Glutamatergic neuron (in vitro differentiated cells): ENCODE measurements at places on chromosomes 3 and 15. TPM values are rescaled to one million over a fixed set of nuclear protein-coding genes. Genes with fewer than 3 reads are reported as not detected.

PCLAF gene
- 4.7 TPM for total RNA-seq

DNA sequence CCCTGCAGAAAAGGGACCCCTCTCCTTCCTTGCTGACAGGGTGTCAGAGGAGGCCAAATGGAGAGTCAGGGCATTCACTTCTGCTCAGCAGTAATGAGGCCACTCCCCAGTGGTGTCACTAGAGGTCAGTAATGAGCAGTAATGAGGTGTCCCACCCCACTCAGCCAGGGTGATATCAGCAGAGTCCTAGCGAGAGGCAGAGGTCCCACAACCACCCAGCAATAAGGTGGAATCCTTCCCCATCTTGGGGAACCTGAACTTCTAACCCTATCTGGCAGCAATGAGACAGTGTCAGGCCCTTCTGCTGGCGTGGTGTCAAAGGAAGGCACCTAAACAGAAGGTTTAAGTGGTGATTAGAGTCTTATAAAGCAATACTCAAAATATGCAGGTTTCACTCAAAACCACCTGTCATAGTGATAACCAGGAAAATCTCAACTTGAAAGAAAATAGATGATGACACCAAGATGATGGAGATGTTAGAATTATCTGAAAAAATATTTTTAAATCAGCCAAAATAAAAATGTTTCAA, 12.9 kb downstream of the OCA2 start:
- peak; percentile 75 for DNase-seq

SLC15A2 gene
- total RNA-seq: 0.64 TPM

DNA sequence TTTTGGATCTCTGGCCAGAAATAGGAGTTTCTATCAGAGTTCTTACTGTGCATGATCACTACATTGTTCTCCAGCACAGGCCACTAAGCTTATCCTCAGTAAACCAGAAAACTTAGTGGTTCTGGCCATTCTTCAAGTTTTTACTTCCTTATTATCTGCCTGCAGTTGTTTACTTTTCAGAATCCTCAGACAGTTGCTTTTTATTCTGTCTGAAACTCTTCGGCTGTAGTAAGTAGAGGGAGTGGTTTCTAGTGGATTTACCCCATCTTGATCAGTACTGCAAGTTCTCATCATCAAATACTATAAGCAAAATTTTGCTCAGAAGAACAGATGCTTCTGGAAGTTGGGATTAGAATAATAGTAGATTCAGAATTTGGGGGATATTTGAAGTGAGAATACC, 193.0 kb upstream of the RARB start:
- DNase-seq: no peak

MESP2 gene
- not detected for total RNA-seq

GRCh38 chr3:49415931-49416601, 3.8 kb downstream of the TCTA start:
- no peak for DNase-seq

DNA sequence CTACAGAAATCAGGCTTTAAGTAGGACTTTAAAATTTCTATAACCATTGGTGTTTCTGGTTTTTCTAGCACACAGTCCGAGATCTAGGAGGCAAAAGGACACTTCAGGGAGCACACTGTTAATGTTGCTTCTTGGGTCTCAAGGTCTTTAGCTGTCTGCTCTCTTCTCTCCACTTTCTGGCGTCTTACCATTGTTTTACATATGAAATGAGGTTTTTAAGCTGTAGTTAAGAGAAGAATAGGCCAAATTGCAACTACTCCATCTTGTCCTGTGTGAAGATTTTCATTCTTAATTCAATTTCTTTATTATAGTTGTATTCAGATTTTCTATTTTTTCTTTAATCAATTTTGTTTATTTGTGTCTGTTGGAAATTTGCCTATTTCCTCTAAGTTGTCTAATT, 151.4 kb downstream of the WNT7A start:
- DNase-seq: no peak

DNA sequence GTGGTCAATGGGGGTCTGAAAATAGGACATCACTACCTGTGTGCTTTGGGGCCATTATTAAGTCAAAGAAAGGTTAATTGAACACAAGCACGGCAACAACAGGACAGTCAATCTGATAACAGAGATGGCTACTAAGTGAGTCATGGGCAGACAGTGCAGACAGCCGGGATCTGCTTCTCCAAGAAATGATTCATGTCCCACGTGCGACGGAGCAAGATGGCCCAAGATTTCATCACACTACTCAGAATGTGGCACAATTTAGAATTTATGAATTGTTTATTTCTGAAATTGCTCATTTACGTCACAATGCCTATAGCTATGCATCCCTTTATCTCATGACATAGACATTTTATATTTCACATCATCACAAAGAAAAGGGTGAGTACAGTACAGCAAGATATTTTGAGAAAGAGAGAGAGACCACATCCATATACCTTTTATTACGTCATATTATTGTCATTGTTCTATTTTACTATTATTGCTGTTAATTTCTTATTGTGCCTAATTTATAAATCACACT, 770.6 kb upstream of the NR2F2 start:
- no peak for DNase-seq

DNA sequence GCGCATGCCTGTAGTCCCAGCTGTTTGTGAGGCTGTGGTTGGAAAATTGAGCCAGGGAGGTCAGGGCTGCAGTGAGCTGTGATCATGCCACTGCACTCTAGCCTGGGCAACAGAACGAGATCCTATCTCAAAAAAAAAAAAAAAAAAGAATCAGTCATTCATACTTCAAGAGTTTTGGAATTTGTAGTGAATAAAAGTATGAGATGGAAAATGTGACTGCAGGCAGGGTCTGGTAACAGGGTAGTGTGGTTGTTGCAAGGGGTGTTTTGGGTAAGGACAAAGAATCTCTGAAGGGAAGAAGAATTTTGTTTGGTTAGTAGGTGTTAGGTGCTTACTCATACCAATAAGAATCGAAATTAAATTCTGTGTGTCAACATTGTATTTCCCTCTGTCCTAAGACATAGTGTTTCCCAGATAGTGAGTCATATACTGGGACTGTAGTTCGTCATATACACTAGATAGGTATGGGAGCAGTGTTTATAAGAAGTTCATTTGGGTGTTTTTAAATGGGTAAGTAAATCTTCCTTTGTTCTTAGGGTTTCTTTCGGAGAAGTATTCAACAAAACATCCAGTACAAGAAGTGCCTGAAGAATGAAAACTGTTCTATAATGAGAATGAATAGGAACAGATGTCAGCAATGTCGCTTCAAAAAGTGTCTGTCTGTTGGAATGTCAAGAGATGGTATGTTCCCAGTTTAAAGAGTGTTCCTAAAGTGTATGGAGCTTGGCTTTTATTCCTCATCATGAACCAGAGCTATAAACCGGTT, 14.2 kb downstream of the NR1D2 start:
- DNase-seq: no peak

TRAIP gene
- 11.3 TPM for total RNA-seq

MPI gene
- total RNA-seq: 33.1 TPM

- DNase-seq: no peak
These were observed 35.3 kb downstream of the ARHGEF26 start for GRCh38 chr3:154156530-154156929.

COLQ gene
- total RNA-seq: 4.8 TPM

RETNLB gene
- total RNA-seq: not detected

GRCh38 chr3:154886437-154886836, 193.7 kb upstream of the MME start:
- no peak for DNase-seq

DNA sequence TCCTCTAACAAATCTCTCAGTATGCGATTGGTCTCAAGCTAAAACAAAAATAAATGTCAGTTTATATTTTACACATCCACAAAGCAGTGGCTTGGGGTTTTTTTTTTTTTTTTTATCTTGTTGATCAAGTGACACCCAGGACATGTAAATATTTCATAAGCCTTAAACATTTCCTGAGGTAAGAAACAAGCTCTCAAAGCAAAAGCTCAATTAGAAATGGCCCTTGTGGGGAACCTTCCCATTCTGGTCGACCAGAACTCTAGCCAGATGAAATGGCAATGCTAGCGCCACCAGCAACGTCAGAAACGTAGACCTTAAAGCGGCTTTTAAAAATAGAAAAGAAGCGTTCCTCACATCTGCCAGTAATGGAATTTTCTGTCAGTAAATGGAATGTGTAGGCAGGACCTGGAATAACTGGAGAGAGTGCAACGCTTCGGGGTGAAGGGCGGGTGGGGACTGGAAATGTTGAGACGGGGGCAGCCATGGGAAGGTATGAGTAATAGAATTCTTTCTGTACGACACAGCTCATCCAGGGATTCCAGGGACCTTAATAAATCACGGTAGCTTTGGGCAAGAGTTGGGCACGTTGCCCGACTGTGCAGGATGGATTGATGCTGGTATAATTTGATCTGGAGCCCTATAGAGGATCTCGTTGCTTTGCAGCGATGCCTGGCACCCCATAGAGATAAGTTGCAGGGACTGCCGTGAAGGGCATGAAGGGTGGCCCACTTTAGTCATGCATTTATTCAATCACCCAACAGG, 44.4 kb downstream of the BTD start:
- no peak for DNase-seq

- DNase-seq: no peak
These were observed 17.7 kb upstream of the CLSTN2 start for GRCh38 chr3:139917226-139917785.

DNA sequence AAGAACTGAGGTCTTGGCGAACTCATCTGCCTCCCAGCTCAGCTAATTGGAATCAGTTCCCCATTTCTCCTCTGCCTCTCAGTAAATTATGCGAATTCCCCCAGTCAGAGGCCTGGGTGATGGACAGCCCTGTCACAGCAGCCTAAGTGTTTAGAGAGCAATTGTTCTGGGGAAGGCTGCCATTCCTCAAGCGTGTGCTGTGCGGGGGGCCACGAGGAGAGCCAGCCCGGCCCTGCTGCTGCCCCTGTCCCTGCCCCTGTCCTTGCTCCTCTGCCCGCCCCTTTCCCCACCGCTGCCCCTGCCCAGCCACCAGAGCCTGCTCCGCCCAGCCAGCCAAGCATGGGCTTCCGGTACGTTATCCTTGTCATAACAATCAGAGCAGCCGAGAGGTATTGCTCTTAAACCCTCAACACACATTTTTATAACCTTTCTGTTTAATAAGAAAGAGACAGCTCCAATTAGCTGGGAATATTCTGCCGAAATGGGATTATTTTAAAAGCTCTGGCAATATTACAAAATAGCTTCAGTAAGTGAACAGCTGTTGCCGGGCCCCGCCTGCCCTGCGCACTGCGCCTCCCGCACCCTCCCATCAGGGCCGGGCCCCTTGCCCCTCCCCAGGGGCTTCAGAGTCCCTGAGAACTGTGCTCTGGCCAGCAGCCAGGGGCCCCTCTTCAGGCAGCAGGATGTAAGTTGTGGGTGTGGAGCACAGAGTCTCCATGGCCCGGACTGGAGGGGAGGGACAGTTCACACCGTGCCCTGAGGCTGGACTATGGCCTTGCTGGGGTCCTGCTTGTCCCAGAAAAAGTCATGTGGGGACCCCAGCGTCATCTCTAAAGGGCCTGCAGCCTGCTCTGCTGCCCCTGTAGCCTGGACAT, 12.4 kb upstream of the CACNA2D2 start:
- DNase-seq: peak; percentile 53

GRCh38 chr15:47461652-47462141, 255.6 kb upstream of the SEMA6D start:
- no peak for DNase-seq

- no peak for DNase-seq
These were observed 27.3 kb upstream of the SLC9A9 start for GRCh38 chr3:143875546-143875945.

GRCh38 chr3:50246517-50246954, 10.5 kb downstream of the GNAI2 start:
- no peak for DNase-seq

GRCh38 chr15:85757939-85758654, 36.6 kb downstream of the KLHL25 start:
- no peak for DNase-seq

ZFYVE19 gene
- 11.8 TPM for total RNA-seq

OXTR gene
- total RNA-seq: 4.0 TPM

MIX23 gene
- 20.2 TPM for total RNA-seq

GRCh38 chr3:73601011-73601410, 23.7 kb downstream of the PDZRN3 start:
- DNase-seq: no peak

- DNase-seq: no peak
These were observed 661.2 kb upstream of the BCHE start for GRCh38 chr3:166498446-166498845.

GPR156 gene
- 0.83 TPM for total RNA-seq

- DNase-seq: no peak
These were observed 61.9 kb downstream of the CRYBG3 start for GRCh38 chr3:97883736-97884135.

DNA sequence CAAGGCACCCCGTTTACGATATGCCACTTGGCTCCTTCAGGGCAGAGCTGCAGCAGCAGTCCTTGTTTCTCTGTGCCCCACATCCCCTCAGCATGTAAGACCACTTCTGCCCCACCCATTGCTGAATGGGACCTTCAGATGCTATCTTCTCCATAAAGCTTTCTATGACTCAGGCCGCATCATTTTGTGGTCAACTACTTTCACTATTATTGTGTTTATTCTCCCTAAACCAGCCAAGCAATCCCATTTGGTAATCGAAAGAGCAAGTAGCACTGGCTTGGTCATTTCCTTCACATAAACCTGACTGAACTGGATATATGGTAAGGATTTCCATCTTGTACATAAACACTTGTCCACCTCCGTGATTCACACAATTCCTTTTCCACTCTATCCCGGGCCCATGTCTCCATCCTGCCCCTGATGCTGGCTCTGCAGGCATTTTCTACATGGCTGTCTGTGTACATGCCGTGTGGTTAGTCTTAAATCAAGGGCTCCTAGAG, 25.7 kb downstream of the LIPC start:
- no peak for DNase-seq

LARP6 gene
- total RNA-seq: 21.6 TPM

AMIGO3 gene
- total RNA-seq: 1.4 TPM

GRCh38 chr3:32387512-32387911, 4.1 kb upstream of the CMTM7 start:
- DNase-seq: no peak

HHATL gene
- 7.6 TPM for total RNA-seq

CGNL1 gene
- 5.4 TPM for total RNA-seq

RNU6-1 gene
- not detected for total RNA-seq

DNA sequence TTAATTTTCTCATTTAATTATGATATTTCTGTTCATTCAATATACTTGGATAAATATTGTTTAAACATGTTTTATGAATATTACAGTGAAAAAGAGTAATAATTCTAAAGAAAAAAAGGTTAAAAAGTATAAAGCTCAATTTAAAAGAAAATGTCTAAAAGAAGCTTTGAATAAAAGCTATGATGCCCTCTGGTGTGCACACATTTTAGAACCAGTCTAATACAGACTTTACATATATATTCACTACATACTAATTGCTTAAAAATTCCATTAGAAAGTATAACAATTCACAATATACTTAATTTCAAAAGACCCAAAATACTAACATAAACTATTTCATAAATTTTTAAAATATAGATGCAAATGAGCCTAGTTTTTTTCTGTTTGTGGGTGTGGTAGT, 909.1 kb upstream of the ROBO1 start:
- DNase-seq: no peak

GRCh38 chr15:41571948-41572347, 12.9 kb downstream of the TYRO3 start:
- no peak for DNase-seq

DNA sequence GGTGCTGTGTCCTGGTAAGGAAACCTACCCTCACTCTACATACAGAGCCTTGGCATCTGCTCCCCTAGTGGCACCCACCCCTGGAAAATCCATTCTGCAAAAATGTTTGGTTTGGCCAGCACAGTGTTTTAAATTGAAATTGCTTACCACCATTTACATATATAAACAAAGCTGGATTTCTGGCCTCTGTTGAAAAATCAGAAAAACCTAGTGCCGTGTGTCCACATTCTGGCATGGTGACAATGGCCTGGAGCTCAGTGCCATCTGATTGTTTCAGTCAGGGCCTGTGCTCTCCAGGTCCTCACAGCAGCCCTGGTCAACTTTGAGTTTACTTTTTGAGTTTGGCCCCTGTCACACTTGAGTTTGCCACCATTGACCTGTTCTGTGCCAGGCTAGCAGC, 2.9 kb upstream of the IL17RC start:
- no peak for DNase-seq
